ENCODE measurements at places on chromosomes 11 and 22. TPM values are rescaled to one million over a fixed set of nuclear protein-coding genes. Genes with fewer than 3 reads are reported as not detected.

CLCF1 gene
- 13.4 TPM for total RNA-seq

GRCh38 chr11:76560219-76560618 lies 110.3 kb downstream of the LRRC32 start:
- DNase-seq: peak; percentile 14

DNA sequence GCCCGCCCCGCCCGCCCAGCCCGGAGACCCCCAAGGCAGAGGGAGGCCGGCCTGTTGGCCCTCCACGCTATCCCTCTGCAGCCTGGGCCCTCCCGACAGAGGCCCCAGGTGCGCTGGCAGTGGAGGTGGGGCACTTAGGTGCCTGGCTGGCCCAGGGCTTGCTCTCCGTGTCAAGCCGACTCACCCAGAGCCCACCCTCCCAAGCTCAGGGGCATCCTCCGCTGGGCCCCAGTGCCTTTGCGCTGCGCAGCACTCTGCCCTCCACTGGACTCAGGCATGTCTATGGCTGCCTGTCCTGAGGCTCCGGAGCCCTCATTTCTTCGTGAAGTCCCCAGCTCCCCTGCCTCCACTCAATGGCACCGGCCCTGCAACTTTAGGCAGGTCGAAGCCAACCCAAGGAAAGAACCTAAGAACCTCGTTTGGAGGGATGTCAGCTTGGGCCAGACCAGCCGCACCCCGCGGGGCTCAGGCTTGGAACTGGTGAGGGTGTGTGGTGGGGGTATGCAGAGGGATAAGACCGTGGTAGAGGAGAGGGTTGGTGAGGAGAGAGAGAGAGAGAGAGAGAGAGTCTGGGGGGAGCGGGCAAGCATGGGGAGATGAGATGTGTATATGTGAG lies 6.1 kb downstream of the SMIM45 start:
- DNase-seq: no peak

DNA sequence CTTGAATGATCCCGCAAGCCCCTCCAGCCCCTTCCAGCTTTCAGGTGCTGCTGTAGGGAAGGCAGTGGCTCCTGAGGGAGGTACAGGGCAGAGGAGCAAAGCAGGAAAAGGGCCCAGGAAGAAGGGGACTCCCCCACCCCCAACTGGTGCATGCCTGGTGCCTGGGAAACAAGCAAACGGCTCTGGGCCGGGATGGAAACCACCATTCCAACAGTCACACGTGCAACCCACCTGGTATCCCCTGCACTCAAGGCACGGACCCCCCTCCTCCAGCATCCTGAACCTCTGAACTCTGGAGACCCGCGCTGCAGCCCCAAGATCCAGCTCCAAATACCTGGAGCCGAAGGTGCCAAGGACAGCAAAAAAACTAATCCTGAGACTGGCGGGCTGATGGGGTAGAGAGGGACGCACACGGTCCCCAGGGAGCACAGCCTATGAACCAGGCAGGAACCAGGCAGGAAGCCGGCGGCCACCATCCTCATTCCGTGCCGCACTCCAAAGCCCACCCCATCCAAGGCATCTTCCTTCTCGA lies 537 bp downstream of the SCN4B start:
- DNase-seq: no peak

DNA sequence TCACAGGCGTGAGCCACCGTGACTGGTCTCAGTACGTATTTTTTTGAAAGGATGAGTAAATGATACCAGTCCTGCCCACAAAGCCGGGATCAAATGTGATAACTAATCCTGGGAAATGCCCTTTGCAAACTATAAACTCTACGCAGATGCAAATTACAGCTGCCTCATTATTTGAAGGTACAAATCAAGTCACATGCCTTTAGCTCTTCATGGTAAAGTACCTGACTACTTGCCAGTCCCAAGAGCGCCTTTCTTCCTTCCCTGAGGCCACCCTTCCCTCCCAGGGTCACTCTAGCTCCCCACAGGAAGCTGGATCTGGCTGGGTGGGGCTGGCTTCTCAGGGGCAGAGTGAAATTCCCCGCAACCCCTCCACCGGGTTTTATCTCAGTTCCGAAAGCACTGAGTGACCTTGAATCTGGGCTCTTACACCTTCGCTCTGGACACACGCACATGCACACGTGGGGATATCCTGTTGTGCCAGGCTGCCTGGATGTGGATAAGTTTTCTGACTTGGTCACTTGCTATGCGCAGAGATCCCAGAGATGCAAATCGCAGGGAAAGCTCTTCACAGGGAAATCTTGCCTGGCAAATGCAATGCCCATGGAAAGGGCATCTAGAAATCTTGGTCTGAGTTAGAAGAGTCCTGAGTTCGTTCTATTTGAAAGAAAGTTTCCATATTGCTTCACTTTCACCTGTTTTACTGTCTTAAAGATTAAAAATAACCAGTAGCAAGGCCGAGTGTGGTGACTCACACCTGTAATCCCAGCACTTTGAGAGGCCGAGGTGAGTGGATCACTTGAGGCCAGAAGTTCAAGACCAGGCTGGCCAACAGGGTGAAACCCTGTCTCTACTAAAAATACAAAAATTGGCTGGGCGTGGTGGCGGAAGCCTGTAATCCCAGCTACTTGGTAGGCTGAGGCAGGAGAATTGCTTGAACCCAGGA lies 8.5 kb downstream of the A4GALT start:
- no peak for DNase-seq

DNA sequence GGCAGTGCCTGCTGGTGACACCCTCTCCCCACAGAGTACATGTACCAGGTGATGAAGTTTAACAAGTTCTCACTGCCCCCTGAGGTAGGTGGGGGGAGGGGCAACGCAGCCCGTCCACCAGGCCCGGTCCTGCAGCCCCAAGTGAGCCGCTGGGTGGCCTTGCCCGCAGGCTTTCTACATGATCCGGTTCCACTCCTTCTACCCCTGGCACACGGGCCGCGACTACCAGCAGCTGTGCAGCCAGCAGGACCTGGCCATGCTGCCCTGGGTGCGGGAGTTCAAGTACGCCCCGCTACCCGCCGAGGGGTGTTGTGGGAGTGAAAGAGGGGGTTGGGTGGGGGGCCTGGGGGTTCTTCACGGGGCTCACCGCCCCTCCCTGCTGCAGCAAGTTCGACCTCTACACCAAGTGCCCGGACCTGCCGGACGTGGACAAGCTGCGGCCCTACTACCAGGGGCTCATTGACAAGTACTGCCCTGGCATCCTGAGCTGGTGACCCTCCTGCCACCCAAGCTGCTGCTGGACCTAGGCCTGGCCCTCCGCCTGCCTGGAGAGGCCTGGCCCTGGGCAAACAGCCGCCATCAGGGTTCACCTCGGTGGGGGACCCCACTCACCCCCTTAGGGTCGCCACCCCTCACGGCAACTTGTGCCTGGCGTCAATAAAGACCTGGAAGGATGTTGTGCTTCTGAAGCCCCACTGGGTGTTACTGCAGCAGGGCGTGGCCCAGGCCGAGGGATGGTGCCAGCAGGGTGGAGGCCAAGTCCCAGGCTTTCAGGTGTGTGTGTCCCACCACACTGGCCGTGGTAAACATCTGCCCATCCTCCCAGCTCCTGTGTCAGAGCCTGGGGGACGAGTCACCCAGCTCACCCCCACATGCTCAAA lies 2.9 kb downstream of the MIOX start:
- no peak for DNase-seq

DNA sequence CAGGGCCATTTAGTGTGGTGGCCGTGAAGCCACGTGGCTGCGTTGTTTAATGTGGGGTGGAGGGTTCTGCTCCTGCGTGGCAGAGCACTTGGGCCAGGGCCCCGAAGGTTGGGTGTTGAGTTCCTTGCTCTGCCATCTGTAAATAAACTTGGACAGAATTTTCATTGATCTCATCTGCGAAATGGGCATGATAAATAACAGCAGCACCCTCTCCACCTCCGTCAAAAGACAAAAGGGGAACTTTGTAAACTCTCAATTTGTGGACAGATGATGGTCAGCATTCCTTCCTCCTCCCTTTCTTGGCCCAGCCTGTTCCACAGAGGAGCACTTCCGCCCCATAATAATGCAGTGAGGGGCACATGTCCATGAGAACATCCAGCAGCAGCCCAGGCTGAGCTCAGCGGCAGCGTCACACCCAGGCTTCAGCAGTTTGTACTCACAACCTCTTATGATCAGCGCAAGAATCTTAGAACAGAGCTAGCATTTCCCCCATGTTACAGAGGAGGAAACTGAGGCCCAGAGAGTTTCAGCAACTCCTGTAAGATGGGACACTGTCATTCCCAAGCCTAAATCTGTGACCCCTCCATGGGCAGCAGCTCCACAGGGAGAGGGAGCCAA lies 874.5 kb downstream of the BRD1 start:
- no peak for DNase-seq

OR5A1 gene
- total RNA-seq: not detected

- no peak for DNase-seq
Observed at GRCh38 chr22:39722032-39722325, 151.4 kb downstream of the CACNA1I start.

DNA sequence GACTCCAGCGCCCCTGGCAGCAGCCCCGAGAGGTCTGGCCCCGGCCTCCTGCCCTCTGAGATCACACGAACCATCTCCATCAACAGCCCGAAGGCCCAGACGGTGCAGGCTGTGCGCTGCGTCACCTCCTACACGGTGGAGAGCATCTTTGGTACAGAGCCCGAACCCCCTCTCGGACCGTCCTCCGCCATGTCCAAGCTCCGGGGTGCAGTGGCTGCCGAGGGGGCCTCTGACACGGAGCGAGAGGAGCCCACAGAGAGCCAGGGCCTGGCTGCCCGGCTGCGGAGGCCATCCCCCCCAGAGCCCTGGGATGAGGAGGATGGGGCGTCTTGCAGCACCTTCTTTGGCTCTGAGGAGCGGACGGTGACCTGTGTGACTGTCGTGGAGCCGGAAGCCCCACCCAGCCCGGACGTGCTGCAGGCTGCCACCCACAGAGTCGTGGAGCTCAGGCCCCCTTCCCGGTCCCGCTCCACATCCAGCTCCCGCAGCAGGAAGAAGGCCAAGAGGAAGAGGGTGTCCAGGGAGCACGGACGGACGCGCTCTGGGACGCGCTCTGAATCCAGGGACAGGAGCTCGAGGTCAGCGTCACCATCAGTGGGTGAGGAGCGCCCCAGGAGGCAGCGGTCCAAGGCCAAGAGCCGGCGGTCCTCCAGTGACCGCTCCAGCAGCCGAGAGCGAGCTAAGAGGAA lies 7.6 kb downstream of the IRF7 start:
- DNase-seq: no peak

DNA sequence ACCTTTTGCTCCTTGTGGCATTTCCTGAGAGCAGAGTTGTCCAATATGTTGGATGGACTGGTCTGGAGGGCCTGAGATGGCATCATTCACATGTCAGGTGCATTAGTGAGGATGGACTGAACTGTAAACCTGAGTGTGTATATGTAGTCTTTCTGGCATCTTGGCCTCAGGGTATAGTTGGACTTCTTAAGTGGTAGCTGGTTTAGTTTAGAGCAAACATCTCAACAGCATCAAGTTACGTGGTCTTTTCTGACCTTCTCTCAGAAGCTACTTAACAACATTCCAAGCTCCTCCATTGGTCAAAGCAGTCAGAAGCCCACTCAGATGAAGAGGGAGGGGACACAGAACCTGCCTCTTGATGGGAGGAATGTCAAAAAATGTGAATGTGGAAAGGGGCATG lies 829.9 kb downstream of the METTL15 start:
- DNase-seq: no peak

DNA sequence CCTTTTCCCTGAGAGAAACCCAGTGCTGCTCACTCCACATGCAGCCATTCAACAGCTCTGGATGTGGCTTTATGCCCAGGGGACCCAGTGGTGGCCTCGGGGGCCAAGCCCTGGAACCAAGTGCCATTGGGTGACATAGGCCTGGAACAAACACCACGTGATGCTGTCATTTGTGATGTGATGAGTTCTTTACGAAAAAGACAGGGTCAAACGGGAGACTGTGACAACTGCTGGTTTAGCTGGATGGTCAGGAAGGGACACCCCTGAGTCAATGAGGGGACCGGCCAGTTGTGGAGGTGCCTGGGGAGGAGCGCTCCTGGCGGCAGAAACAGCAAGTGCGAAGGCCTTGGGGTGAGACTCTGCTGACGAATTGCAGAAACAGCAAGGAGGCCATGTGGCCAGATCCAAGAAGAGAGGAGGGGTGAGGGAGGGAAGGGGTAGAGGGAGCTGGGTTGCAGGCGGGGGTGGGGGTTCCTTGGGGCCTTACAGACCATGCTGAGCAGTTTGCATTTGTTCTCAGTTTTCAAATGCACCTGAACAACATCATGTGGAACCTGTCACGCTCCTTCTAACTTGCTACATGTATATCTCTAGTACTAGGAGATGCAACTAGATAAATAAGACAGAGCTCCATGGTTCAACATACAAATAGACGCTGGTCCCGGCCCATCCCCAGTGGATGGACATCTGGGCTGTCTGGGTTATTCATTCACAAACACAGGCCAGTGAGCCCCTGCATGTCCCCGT lies 56.1 kb downstream of the IGLL5 start:
- no peak for DNase-seq

DNA sequence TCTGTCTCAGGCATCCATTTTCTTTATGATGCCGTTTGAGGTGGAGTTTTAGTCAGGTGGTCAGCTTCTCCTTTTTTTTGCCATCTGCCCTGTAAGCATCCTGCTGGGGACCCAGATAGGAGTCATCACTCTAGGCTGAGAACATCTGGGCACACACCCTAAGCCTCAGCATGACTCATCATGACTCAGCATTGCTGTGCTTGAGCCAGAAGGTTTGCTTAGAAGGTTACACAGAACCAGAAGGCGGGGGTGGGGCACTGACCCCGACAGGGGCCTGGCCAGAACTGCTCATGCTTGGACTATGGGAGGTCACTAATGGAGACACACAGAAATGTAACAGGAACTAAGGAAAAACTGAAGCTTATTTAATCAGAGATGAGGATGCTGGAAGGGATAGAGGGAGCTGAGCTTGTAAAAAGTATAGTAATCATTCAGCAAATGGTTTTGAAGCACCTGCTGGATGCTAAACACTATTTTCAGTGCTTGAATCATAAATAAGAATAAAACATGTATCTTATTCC lies 10.9 kb upstream of the HBE1 start:
- peak; percentile 89 for DNase-seq

DNA sequence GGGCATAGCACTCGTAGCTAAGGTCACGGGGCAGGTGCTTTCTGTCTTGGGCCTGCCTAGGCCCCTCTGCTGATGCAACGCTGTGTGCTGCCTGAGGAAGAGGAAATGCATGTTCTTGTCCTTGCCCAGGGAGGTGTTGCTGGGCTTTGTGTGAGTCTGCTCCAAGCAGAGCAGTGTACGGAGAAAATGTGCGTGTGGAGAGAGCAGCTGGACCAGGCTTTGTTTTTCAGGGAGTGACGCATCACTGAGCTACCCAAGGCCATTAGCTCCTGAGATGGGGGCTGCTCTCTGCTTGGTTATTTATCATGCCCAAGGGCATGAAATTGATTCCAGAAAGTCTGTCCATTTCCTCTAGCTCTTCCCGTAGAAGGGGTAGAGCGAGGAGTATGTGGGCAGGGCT lies 82.9 kb upstream of the THY1 start:
- no peak for DNase-seq

CD151 gene
- 905 TPM for total RNA-seq

- DNase-seq: no peak
Observed at GRCh38 chr11:75275581-75275980, 35.0 kb downstream of the TPBGL start.

TRPC6 gene
- not detected for total RNA-seq

- DNase-seq: no peak
Observed at GRCh38 chr11:83725728-83726127, 439.6 kb upstream of the CCDC90B start.
